ENCODE measurements at places on chromosomes 1 and 21.

DNA sequence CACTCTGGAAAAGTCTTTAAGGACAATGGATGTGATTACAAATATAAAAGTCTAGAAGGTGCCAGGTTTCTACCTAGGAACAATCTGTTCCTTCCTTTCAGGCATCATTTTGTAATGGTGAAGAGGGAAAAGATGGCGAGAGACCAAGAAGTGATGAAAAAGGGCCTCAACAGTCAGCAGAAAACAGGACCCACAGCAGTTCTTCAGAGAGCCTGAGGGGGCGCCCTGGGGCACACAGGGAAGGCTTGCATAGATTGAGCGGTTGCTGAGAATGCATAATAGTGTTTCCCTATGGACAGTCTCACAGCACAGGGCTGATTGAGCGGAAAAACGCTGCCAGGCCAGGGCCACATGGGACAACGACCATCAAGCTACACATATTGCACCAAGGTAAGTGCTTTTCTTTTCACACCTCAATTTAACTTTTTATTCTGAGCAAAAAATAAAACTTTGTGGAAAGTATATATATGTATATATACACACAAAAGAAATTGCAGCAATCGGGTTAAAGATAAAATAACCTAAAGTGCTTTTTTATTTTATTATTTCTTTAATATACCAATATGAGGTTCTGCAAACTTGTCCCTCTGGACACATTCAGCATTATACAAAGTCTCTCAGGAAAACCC lies 3.1 kb upstream of the YRDC start:
- DNase-seq: peak; percentile 65

DNA sequence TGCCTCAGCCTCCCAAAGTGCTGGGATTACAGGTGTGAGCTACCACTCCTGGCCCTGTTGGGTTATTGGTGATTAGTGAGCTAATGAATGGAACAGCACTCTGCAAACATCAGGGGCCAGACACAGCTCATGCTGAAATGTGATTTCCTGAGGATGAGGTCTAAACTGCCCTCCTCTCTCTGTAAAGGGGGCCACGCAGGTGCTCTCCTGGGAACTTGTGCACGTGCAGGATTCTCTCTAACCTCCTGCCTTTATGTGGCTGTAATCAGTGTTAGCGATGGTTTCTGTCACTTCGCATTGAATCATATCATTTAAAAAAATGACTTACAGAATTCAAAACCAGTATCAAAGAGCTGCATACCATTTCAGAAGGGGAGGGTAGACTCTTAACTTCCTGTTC lies 3.6 kb downstream of the GPR157 start:
- no peak for DNase-seq

DNA sequence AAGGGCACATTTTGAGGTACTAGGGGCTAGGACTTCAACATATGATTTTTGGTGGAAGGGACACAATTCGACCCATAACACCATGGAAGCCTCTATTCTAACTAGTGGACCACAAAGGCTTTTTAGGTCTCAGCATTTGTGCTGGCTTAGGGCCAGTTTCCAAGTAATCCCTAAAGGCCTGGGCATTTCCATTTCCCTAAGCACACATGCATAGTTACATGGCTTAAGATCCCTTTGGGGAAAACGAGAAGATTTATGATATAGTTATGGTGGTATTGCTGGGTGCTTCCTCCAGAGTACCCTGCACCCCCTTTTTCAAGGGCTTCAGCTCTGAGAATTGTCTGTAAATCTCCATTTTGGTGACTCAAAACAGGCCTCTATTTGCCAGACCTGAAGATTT lies 28.2 kb upstream of the TMEM54 start:
- no peak for DNase-seq

GRCh38 chr1:223175032-223175431 lies 32.0 kb upstream of the TLR5 start:
- no peak for DNase-seq

GRCh38 chr1:115650961-115651360 lies 9.2 kb downstream of the VANGL1 start:
- no peak for DNase-seq

GRCh38 chr1:230081751-230082150 lies 14.7 kb downstream of the GALNT2 start:
- no peak for DNase-seq

- DNase-seq: no peak
These were observed 609.1 kb downstream of the PTPRC start for GRCh38 chr1:199247891-199248290.

- no peak for DNase-seq
These were observed 17.7 kb downstream of the NMNAT1 start for GRCh38 chr1:9960706-9961562.

DNA sequence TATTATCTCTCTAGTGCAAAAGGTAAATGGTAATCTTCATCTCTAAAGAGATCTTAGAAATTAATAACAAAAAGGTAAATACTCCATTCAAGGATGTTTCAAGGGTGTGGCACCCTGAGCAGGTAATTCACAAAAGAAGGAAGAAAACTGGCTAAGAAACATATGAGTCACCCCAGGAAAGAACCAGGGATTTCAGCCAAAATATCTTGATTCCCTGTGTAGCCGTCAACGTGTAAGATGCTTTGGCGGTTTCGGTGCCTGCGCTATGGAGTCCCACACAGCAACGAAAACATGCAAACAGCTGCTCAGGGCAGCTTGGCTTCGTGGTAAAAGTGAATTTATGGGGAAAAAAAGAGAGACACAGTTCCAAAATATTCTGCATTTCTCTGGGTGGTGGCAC lies 3.7 kb downstream of the ITGB2 start:
- DNase-seq: no peak

DNA sequence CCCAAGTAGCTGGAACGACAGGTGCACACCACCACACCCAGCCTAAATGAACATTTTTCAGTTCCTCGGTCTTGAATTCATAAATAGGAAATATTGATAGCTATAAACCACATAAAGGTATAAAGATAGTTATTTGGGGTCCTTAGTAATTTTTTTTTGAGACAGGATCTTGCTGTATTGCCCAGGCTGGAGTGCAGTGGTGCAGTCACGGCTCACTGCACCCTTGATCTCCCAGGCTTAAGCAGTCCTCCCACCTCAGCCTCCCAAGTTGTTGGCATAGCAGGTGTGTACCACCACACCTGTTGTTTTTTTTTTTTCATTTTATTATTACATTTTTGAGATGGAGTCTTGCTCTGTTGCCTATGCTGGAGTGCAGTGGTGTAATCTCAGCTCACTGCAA lies 3.7 kb upstream of the PPP1R15B start:
- no peak for DNase-seq

DNA sequence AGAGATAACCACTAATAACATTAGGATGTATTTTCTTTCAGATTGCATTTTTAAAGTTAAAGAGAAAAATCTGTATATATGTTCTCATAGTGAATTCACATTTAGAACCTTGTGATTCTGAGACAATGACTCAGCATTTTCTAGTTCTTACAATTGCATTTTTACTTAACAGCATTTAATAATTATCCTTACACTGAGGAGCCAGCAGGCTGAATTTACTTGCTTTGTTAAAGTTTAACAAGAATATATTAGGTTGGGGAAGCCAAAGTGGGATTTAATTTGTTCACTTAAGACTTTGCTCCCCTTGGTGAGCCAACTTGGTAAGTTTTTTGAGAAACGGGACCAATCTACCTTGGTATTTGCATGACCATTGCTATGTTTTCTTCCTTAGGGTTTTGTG lies 4.5 kb downstream of the PATJ start:
- no peak for DNase-seq

DNA sequence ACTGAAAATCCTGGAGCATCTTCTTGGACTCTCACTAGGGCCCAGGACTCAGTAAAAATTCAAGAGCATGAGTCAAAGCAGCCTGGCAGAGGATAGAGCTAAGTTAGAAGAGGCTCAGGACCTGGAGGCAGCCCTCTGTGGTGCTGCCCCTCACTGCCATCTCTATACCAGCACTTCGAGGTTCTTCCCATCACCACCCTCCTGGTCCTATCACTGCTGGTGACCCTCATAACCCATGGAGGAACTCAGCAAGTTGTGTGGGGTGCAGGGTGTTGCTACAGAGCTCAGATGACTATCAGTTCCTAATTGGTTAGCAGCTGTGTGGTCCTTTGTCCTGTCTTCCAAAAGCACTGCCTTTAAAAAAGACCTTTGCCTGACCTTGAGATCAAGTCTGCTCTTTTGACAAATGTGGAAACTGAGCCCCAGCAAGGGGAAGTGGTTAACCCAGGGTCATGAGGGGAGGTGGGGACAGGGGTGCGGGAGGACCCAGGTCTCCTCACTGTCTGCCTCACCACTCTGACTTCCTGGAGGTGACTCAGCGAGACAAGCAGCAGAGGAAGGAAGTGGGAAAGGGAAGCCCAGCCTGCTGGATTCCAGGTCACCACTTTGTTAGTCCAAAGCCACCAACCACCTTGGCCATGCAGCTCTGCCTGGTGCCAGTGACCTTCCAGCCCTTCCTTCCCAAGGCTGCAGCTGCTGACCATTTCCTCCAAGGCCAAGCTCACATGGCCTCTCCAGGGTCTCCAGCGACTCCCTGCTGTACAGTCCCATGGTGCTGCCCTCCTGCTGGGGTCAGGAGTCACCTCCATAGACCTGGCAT lies 199.4 kb upstream of the EDN2 start:
- DNase-seq: peak; percentile 75

GRCh38 chr1:204313675-204314074 lies 46.1 kb downstream of the PLEKHA6 start:
- DNase-seq: no peak

DNA sequence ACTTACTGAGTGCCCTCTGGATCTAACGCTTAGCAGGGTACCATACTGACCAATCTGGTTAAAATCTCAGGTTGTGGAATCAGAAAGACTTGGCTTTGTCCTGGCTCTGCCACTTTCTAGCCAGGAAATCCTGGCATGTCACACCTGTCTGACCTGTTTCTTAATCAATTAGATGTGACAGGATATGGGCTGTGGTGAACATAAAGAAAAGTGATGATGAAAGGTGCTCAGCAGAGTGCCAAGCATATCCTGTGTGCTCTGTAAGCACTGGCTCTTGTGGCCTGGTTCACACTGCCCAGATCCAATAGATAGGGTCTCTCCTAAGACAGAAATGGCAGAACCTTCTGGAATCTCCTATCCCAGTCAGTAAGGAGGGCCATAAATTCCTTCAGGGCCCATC lies 53.9 kb downstream of the PHC2 start:
- DNase-seq: no peak

- DNase-seq: no peak
These were observed 18.7 kb upstream of the PLA2G5 start for GRCh38 chr1:20051218-20051829.

GRCh38 chr1:92754000-92754718 lies 30.7 kb downstream of the EVI5 start:
- DNase-seq: peak; percentile 6

DNA sequence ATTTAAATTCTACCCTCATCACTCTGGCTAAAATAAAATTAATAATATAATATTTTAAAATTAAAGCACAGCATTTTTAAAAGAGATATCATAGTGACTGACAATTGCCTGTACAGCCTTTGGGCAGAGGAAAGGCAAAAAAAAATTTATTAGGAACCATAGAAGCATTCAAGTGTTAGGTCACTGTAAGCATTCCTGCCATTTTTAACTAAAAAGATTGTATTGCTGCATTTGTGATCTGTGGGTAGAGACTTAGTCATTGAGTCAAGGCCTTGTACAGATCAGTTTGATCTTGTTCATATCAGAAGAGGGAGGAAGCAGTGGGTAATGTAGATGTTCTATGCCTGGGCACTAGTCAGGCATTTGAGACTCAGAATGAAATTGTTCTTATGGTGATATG lies 109.9 kb downstream of the LYPLAL1 start:
- DNase-seq: no peak

- no peak for DNase-seq
These were observed 108.2 kb downstream of the DIRAS3 start for GRCh38 chr1:67942274-67942673.

- no peak for DNase-seq
These were observed 136.4 kb upstream of the KCNE2 start for GRCh38 chr21:34227386-34227852.

- DNase-seq: no peak
These were observed 242.5 kb upstream of the SGIP1 start for GRCh38 chr1:66291531-66291864.

DNA sequence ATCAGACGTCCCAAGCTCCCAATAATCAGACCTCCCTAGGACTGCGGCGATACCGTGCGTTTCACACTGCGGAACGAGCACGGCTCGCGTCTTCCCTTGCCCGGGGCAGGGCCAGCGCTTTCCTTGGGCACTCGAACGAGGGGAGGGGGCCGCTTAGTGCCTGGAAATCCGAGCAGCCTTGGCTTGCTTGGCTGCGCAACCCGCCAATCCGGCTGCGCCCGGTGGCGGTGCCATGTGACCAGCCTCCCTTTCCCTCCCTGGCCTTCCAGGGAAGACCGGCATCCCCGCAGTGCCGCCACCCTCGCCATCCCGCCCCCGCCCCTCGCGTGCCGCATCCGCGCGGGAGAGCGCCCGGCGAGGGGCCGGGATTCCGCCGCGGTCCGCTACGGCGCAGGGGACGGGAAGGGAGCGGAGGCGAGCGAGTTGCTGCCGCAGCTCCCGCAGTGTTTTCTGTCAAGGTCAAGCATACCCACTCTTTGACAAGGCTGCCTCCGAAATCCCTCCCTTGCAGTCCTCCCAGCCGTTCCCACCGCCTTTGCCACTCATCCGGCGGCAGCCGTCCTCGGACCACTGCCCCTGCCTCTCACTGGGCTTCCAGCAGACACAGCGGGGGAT lies 8.3 kb upstream of the RNF19B start:
- no peak for DNase-seq

DNA sequence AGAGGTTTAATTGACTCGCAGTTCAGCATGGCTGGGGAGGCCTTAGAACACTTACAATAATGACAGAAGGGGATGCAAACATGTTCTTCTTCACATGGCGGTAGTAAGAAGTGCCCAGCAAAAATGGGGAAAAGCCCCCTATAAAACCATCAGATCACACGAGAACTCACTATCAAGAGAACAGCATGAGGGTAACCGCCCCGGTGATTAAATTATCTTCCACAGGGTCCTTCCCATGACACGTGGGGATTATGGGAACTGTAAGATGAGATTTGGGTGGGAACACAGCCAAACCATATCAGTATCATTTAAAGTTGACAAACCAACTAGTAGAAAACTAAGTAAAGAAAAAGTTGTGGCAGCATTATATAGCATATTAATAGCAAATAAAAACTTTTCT lies 71.3 kb upstream of the DNAJC6 start:
- DNase-seq: no peak

GRCh38 chr1:76351655-76352054 lies 277.1 kb downstream of the ST6GALNAC3 start:
- DNase-seq: no peak

- DNase-seq: no peak
These were observed 23.9 kb upstream of the LSM10 start for GRCh38 chr1:36421649-36422048.

DNA sequence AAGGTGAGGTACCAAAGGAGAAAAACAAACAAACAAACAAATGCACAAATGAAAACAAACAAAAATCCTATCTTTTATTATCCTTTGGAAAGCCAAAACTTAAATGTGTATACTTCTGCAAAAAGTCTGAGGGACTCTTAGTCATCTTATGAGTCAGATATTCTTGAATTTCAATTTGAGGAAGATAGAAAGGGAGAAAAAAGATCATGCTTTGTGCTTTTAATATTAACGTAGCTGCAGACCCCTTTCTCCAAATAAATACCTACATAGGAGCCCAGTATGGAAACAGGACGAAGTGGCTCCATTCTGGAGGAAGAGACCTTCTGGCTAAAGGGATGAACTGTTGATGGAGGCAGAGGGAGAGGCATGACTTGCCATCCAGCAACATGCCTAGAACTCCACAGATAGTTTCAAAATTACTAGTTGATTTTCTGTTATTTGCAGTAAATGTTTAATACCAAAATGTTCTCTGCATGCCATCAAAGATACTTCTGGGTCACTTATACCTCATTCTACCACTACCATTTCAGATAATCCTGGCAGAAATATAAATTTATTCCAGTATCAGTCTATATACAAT lies 25.4 kb downstream of the NUP210L start:
- no peak for DNase-seq
